Retinal pigment epithelial cell (primary cell): ENCODE measurements at places on chromosomes 3 and 15.

- DNase-seq: no peak
Measured at GRCh38 chr15:39710681-39711080, 72.0 kb downstream of the FSIP1 start.

DNA sequence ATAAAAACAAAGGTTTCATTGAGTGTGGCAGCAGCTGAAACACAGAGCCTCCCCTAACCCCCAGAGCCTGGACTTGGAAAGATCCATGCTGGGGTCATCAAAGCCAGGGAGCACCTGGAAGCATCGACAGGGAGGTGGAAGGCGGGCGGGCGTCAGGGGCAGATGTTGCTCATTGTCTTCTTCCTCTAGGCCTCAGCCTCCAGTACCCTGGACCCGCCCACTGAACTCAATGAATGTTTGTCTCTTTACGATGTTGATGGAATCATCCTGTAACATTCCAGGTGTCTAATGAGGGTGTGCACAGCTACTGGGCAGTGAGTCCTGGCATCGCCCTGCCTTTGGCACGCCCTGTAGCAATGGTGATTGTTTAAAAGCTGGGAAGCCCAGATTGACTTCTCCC lies 9.8 kb downstream of the GP5 start:
- DNase-seq: no peak

- no peak for DNase-seq
Measured at GRCh38 chr15:46442184-46442583, 807.4 kb downstream of the SQOR start.

GRCh38 chr3:70832089-70832833 lies 519.8 kb upstream of the MDFIC2 start:
- DNase-seq: no peak

DNA sequence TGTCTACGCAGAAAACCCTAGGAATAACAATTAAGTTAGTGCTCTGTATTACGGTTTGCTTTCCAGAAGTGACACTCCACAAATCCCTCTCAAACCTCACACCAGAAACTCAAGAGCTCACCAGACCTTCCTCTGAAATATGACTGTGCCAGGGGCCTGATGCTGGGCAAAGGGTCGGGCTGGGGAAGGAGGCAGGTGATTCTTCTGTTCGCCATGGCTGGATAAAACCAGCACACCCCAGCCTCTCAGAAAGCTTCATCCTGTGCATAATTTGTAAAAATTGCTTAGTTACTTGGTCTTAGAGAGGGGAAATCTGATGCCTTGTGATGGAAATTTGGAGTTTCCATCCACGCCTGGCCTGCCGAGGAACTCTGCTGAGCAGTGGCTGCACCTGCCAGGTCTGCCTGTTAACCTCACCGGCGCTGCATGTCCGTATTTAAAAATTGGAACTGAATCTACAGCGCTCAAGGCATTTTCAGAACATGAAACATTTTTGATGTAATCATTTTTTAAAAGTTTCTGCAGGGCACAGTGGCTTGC lies 22.7 kb upstream of the ATP1B3 start:
- DNase-seq: no peak

DNA sequence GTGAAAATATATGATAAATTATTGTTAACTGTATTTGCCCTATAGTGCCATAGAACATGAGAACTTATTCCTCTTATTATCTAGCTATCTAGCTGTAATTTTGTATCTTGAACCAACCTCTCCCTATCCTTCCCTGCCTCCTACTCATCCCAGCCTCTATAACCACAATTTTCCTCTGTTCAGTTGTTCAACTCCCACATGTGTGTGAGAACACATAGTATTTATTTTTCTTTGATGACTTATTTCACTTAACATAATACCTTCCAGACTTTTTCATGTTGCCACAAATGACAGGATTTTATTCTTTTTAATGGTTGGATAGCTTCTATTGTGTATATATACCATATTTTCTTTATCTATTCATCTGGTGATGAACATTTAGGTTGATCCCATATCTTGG lies 85.4 kb upstream of the SUCLG2 start:
- no peak for DNase-seq

DNA sequence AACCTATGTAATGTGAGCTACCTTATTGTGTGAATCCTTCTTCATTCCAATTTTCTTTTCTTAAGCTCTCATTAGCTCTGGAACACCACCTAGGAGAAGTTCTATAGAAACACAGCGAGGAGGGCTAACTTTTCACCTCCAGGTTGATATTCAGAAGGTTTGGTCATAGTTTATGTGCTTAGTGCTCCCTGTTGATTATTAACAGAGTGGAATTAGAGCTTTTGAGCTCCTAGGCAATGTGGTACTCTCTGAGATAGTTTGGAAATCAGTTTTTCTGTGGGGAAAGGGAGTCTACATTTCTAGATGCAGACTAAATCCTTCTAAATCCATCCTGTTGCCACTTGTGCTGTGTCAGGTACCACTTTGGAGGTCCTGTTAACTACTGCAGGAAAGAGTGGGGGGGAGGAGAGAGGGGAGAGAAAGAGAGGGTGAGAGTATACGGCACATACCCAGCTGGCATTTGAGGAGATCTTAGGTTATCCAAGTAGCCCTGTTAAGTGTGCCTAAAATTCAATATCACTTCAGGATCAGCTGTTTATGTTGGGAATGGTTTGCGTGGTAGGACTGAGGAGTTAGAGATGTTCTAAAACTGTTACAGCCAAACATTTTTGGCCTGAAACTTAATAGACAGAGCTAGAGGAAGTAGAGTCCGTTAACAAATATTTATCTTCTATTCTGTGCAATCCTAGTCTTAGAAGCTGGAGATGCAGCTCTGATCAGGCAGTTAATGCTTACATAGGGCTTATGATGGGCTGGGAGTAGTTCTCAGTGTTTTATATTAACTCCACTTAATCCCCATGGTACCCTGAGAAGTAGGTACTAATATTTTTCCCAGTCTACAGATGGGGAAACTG lies 117.5 kb upstream of the PROK2 start:
- DNase-seq: no peak

DNA sequence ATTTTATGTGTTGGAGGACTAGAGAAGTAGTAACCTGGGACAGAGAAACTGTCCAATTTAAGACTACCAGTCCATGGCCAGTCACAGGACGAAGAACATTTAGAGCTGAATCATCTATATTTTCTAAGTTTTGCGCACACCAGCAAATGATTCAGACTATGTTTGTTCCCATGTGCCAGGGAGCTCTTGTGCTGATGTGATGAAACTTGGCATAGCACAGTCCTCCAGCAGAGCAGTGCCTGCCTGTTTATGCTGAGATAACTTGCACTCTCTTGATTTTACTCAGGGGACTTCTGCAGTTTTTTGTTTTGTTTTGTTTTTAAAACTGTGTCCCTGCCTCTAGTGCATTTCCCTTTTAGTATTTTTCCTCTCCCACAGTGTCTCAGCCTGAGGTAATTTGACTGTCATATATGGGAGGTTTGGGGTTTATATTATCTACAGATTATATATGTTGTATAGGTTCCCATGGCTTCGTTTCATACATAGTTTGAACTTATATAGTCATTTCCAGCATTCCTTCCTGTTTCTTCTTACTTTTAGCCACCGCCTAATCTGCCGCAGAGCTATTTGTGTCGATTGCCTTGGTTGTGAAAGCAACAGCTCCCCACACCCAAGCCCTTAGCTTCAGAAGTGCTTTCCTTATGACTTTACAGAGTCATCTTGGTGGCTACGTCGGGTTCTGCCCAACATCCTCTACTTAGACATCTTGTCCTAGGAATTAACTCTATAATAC lies 45.5 kb downstream of the PPM1L start:
- DNase-seq: no peak

DNA sequence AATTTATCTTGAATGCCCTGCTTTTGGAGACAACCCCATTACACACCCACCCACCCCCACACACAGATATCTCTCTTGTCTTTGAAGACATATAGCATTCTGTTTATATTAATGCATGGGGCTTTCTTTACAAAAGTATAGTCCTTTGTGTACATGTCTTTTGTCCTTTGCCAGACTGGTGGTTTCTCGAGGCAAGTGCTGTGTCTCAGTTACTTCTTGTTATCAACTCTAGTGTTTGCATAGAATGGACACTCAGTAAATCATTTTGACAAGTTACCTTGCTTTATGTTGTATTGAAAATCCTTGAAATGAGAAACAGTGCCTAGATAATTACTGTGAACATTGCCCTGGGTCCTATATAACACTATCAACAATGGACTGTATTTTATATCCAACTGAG lies 33.9 kb downstream of the KBTBD8 start:
- no peak for DNase-seq

DNA sequence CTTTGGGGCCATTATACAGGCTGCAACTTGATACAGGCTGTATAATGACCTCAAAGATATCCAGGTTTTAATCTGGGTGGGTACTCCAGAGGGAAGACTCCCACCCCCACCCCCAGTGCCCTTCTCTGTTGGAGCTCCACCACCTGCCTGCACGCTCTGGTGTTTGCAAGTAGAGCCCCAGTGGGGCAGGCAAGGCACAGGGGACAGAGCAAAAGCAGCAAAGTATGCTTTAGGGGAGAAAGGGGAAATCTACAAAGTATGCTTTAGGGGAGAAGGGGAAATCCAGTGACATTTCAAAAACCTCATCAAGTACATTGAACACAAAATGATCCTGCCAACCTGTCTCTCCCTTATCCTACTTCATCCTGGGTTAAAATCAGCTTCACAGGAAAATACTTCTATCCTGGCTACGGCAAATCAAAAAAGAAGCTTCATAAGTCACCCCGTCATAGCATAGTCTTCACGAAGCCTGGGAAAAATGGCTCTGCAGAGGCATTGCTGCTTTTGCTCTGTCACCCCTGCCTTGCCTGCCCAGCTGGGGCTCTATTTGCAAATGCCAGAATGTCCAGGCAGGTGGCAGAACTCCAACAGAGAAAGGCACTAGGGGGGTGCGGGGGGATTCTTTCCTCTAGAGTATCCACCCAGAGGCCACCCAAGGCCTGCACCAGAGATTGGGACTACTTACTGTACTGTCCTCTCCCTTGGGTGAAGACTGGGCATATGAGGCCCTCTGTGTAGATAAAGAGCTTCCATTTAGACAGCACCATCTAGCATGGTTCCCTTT lies 60.9 kb upstream of the ATP11B start:
- DNase-seq: no peak

- DNase-seq: no peak
Measured at GRCh38 chr3:52310861-52311575, 5.1 kb upstream of the DNAH1 start.

- DNase-seq: peak; percentile 6
Measured at GRCh38 chr3:32569540-32570420, 878 bp downstream of the DYNC1LI1 start.

- DNase-seq: no peak
Measured at GRCh38 chr3:126344380-126345041, 12.7 kb downstream of the KLF15 start.

DNA sequence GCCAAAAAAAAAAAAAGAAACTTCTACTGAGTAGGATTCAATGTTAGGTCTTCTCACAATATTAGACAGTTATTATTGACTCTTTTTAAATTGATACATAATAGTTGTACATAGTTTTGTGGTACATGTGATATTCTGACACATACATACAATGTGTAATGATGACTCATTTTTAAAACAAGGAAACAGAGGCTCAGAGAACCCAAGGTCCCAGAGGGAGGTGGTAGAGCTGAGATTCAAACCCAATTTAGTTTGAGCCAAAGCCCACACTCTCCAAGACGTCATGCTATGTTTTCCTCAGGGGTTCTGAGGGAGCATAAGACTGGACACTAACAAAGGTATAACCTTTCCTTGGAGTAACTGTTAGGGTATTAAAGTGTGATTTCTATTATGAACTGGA lies 40.6 kb downstream of the MYO5C start:
- DNase-seq: no peak

GRCh38 chr3:172911142-172911541 lies 160.6 kb downstream of the ECT2 start:
- DNase-seq: no peak

- no peak for DNase-seq
Measured at GRCh38 chr3:14989943-14990779, 42.8 kb downstream of the NR2C2 start.

DNA sequence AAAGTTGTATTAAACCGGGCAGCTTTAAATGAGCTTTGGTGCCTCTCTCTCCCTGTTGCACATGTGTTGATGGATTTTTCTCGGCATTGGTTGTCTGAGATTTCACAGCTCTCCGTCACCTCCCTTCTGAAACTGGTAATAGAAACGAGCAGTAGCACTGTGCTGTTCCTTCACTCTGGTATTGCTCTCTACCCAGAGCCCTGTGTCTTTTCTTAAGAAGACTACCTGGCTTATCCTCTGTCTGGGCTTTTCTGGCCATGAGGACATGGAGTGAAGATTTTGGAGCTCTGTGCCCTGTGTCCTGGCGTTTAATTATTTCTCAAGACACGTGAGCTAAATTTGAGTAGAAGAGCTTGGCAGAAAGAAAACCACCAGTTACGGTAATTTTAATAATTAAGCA lies 209.6 kb upstream of the EIF1B start:
- DNase-seq: no peak

DNA sequence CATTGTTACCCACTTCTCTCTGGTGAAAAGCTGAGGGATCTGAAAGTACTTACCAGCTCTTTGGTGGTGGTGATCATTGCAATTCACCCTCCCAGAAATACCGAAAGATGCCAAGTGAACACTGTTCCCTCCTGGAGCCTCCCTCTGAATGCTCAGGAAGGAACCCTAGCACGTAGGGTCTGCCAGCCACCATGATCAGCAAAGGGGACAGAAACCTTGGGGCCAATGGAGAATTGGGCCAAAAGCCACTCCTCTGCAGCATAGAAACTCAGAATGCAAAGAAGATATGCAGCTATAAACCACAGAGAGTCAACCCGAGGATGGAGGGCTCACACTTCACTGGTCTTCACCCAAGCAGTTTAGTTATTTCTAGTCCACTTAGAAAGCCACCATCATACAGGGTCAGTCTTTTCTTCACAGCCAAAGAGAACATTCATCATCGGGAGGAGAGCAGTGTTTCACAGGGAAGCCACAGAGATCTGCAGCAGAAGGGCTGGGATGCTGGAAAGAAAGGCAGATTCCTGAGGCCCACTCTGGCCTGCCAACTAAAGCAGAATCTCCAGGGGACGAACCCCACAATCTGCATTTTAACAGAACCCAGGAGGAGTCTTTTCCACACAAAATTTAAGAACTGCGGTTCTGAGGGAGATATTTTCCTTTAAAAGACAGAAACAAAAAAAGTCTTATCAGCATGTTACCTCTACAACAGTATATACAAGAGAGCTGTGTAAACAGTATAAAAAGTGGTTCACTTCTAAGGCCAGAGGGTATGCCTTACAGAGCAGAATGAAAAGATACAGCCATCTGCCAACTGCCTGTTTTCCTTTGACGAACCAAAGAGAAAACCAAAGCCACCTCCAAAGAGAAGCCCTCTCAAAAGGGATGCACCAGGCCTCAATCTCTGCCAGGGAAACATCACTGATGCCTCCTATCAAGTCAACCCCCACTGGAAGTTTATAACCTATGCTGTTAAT lies 11.3 kb downstream of the TBC1D2B start:
- no peak for DNase-seq

- DNase-seq: no peak
Measured at GRCh38 chr15:99477791-99478471, 87.9 kb upstream of the MEF2A start.

GRCh38 chr3:10554236-10554611 lies 48.8 kb upstream of the ATP2B2 start:
- no peak for DNase-seq

- no peak for DNase-seq
Measured at GRCh38 chr3:20147361-20147760, 38.6 kb downstream of the SGO1 start.
